Stimulated activated CD4-positive, alpha-beta T cell treated with anti-CD3 and anti-CD28 coated beads, Interleukin-15, amount 100 ng/mL, for 1 hour (primary cell): ENCODE measurements at places on chromosomes 7 and 10.

DNA sequence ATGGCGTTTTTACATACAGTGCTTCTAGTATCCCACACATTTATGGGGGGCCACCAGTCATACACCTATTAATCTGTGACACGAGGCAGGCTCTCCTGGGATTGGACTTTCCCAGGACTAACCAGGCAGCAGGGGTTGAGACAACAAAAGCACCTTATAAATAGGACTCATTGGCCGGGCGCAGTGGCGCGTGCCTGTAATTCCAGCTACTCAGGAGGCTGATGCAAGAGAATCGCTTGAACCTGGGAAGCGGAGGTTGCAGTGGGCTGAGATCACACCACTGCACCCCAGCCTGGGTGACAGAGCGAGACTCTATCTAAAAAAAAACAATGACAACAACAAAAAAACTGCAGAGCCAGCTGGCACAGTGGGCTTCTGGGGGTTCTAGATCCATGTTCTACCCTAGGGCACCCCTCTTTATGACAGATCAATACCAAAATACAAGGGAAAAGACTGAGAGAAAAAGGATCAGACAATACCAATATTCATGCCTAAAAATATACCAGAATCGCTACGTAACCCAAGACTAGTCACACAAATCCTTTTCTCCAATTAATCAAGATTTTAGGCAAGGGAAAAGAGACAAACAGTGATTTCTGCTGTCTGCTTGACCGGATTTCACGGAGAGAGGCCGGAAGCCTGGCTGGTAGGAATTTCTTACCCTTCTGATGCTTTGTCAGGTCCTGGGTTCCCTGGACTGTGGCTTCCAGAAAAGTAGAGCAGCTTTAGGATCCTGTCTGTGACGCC, 98.4 kb upstream of the CCNY start:
- DNase-seq: no peak

- DNase-seq: no peak
Measured at GRCh38 chr10:76649723-76650127, 987.9 kb downstream of the KCNMA1 start.

DNA sequence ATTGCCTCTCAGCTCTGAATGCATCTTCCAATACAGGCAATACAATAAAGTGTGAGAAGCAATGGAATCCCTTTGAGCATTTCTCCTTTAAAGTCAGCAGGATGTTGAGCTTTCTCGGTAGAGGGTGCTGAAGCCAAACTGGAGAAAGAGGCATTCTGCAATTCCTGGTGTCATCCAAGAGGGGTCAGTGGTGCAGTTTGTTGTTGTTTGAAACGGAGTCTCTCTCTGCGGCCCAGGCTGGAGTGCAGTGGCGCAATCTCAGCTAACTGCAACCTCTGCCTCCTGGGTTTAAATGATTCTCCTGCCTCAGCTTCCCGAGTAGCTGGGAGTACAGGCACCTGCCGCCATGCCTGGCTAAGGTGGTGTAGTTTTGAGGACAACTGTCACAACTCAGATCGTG, 486.5 kb downstream of the CALN1 start:
- no peak for DNase-seq

DNA sequence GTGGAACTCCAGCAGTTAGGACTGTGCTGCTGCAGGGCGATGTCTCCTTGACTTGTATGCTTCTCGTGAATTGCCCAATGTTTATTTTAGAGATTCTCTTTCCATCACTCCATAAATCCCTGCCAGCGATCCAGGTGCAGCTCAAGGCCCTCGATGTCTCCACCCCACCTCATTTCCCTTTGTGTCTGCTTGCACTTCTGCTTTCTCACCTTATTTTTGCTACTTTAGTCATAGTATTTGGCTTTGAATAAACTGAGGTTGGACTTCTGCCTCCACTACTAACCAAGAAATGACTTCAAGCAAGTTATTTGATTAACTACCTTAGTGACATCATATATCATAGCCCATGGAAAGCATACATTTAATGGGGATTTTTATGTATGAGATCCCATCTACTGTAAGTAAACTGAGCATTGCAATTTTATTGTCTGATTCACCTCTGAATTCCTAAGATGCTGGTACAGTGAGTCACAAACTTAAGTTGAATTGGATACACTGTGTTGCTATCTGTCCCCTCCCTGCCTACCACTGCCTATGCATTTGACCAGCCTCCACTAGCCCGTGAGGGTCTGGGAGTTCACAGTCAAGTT, 255.8 kb downstream of the ABCA13 start:
- DNase-seq: no peak

DNA sequence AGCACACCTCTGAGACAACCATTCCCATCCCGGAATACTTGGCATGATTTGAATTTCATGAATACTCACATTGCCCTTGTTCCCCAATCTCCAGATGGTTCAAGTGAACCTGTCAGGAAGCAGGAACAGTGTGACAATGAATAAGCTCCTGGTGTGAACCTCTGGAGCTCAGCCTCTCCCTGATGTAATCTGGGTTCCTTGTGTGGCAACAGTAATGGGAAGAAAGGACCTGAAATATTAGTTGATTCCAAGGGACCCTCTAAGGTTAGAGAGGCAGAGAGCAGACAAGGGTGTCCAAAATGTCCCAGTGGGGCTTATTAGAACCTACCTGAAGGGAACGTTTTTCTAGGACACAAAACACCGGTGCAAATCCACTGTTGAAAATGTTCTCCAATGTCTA, 8.5 kb downstream of the OR2A7 start:
- DNase-seq: no peak

GRCh38 chr7:69698109-69698825, 100.0 kb downstream of the AUTS2 start:
- no peak for DNase-seq

GRCh38 chr7:108613949-108614381, 44.3 kb downstream of the DNAJB9 start:
- no peak for DNase-seq

GRCh38 chr7:82745117-82745516, 301.5 kb upstream of the CACNA2D1 start:
- no peak for DNase-seq

DNA sequence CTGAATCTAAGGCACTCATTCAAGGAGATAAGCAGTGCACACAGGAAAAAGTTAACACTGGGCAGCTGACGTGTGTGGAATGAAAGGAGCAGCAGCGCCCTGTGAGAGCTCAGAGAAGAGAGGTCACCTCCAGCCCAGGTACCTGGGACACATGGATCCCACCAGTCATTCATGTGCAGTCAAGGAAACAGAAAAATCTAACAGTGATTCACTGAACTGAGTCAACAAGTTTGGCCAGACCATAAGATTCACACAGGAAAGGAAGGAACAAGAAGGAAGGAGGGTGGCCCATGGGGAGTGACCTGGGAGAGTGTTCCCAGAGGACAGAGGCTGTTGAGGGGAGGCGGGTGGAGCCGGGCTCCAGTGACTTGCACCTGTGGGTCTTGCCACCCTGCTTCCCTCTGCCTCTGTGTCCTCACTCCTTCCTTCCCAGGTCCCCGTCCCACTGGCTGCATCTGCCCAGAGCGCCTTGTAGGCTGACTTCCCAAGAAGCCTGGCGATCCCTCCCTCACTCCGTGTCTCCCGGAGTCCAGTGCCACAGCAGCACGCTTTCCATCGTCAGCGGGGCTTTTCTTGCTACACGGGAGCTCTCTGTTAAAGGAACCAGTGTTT, 27.7 kb downstream of the RNF32 start:
- no peak for DNase-seq

DNA sequence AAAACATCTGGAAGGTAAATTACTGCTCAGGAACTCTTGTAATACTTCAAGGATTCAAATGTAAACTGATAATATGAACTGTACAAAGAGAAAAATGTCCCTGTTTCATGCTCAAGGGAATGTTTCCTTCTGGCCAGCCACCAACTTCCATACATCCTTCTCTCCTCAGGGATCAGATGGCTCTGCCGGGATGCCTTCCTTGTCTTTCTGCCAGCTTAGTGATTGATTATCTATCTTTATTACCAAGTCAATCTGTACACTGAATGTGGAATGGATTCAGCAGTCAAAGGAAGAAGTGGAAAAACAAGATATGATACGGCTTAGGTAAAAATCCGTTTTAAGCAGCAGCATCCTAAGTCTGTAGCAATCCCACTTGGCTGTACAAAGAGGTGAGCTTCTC, 178.3 kb downstream of the PTN start:
- DNase-seq: no peak

DNA sequence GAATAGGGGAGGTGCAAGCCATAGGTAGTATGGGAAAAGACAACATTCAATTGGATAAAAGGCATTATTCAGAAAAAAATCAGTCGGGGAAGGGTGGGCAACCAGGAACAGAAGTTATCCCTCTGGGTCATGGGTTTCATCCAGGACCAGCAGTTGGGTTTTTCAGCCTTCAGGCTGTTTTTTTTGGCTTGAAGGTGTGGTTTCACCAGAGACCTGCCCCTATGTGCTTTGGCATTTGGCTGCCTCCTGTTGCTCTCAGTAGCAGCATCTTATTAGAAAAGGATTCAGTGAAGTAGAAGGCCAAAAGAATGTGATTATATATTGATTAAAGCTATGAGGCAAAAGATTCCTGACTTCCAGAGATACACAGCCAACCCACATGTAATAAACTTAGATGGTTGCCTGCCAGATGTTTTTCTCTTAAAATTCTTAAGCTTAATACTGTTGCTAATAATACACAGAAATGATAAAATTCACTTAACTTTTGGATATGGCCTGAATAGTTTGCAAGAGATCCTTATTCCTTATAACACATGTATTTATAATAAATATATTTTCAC, 251.7 kb upstream of the CSTF2T start:
- no peak for DNase-seq

- no peak for DNase-seq
Measured at GRCh38 chr7:112484671-112485167, 3.9 kb downstream of the LSMEM1 start.

DNA sequence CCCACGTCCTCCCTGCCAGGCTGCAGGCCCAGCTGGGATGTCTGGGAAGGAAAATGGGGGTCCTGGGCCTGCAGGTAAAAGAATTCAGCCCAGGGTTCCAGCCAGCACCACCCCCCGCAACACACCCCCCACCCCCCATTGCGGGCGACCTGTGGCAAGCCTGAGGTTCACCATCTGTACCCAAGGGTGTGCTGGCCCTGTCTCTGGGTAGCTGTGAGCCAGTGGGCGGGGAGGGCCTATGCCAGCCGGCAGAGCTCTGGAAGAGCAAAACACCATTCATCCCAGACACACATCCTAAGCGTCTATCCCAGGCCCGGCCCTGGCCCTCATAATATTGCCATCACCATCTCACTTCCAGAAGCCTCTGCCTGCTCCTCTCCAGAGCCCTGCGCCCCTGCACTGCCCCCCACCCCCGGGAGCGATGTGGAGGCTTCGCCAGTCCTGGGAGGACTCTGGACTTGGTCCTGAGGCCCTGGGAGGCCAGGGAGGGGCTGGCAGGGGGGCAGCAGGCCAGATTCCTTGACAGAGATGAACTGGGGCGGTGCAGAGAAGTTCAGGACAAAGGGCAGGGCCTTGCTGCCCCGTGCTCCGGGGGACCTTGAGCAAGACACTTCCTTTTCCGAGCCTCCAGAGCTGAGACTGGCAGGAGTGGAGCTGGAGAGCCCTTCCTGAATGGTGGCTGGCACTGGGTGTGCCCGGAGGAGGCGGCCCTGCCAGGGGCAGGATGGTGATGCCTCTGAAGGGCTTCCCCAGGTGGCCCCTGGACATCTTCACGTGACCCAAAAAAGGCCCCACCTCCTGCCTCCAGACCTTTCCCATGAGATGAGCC, 8.7 kb upstream of the TTYH3 start:
- no peak for DNase-seq

DNA sequence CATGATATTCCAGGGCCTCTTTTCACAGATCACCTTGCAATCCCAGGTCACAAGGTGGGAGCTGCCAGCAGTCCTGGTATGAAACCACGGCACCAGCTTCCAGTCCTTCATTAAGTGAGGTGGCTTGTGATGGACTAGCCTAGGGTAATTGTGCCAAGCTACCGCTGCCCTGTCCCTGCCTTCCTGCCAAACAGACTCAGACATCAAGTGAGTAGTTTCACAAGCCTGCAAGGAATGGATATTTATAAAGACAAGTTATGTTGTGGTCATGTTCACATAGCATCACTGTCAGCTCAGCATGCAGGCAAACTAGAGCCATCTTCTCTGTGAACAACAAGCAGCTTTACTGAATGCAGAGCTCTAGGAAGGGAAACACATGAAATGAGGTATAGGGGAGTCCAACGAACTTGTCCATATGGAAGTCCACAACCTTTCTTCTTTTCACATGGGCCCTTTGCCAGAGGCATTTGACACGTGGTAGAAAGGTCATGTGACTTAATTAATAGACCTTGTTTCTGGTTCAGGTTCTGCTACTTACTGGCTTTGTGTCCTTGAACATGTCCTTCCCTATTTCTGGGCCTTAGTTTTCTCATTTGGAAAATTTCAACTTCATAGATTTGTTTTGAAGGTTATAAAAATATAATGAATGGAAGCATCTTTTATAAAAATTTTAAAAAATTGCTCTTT, 1061.2 kb downstream of the KCNMA1 start:
- DNase-seq: no peak

DNA sequence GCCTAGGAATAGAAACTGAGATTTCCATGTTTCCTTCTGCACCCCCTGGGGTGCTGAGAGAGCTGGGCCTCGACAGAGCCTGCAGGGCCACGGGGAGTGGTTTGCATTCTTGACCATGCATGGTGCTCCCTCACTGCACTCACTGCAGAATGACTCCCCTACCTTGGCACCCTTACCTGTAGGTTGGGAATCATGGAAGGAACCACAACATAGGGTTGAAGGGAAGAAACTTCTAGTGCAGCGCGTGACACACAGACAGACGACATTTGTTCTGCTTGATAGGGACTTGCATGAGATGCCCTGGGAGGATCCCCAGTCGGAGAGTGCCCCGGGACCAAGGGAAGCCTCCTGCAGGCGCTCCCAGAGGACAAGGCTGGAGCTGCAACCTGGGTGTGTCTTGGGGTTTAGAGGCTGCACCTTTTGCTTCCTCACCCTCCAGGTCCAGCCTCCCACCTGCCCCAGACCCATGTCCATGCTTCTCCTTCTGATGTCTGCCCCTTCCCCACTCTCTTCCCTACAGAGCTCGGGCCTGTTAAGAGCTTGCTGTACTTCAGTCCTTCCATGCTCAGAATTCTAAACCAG, 245.2 kb downstream of the ABCA13 start:
- no peak for DNase-seq

GRCh38 chr7:77239471-77239870, 39.9 kb upstream of the FGL2 start:
- no peak for DNase-seq

GRCh38 chr7:153682628-153683027, 369.6 kb upstream of the DPP6 start:
- no peak for DNase-seq

- DNase-seq: no peak
Measured at GRCh38 chr10:24128066-24128730, 80.7 kb upstream of the KIAA1217 start.

- DNase-seq: no peak
Measured at GRCh38 chr10:88389456-88389855, 193.7 kb downstream of the RNLS start.

DNA sequence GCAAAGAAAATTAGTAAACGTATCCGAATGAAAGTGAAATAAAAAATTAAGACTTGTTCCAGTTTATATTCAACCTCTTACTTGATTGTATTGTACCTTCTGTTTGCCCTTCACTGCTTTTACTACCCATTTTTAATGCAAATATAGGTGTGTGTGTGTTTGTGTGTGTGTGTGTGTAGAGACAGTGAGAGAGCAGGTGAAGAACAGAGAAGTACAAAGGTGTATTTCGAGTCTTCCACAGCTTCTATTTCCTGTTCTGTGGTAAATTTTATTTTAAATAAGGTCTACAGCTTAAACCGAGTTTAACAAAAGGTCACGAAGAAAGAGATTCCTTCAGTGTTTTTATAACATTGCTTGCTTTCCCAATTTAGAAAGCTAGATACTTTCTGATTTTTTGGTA, 12.7 kb upstream of the SVIL start:
- DNase-seq: no peak
